ENCODE measurements at places on chromosomes 2 and 18. TPM values are rescaled to one million over a fixed set of nuclear protein-coding genes. Genes with fewer than 3 reads are reported as not detected.

The CDKL4 gene
- polyA plus RNA-seq = not detected

The GAD1 gene
- polyA plus RNA-seq = not detected

The CD207 gene
- polyA plus RNA-seq = not detected

The CRYGD gene
- polyA plus RNA-seq = not detected

The ZNF521 gene
- polyA plus RNA-seq = not detected

The IL36B gene
- not detected for polyA plus RNA-seq

Data from IgD-negative memory B cell (primary cell).